ENCODE measurements at places on chromosomes 7 and 10. TPM values are rescaled to one million over a fixed set of nuclear protein-coding genes. Genes with fewer than 3 reads are reported as not detected.

IFIT1 gene
- 0.30 TPM for total RNA-seq

ITIH2 gene
- total RNA-seq, result not detected

GDF2 gene
- total RNA-seq, result not detected

MYL10 gene
- total RNA-seq, result not detected

TMEM178B gene
- not detected for total RNA-seq

WNT8B gene
- total RNA-seq, result not detected

HOXA2 gene
- total RNA-seq, result 0.47 TPM

ADO gene
- 16.4 TPM for total RNA-seq

PTPRN2 gene
- total RNA-seq, result 0.87 TPM

AKR1C1 gene
- total RNA-seq, result not detected

GRCh38 chr10:12905067-12905466 lies 96.4 kb downstream of the CCDC3 start:
- no peak for DNase-seq

DNA sequence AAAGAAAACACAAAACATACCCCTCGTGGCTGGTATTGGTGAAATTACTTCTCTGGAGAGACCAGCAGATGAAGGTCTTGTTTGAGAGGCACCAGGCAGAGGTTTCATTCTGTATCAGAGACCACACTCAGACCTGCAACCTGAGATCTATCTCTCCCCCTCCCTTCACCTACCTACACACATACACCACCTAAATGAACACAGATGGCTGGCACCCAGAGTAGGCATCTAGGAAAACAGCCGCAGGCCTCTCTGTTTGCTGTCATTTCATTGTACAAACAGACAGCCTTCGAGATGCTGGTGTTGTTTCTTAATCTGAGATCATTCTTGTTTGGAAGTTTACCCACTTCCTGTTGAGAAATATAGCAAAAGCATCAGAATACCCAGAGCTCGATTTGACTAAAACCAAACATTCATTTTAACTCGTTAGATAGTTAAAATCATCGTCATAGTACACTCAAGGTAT lies 173.9 kb upstream of the SLC25A13 start:
- no peak for DNase-seq

GRCh38 chr7:151020231-151020630 lies 4.1 kb downstream of the ATG9B start:
- DNase-seq, result no peak

GRCh38 chr10:70820976-70821750 lies 5.4 kb downstream of the SGPL1 start:
- DNase-seq, result no peak

DNA sequence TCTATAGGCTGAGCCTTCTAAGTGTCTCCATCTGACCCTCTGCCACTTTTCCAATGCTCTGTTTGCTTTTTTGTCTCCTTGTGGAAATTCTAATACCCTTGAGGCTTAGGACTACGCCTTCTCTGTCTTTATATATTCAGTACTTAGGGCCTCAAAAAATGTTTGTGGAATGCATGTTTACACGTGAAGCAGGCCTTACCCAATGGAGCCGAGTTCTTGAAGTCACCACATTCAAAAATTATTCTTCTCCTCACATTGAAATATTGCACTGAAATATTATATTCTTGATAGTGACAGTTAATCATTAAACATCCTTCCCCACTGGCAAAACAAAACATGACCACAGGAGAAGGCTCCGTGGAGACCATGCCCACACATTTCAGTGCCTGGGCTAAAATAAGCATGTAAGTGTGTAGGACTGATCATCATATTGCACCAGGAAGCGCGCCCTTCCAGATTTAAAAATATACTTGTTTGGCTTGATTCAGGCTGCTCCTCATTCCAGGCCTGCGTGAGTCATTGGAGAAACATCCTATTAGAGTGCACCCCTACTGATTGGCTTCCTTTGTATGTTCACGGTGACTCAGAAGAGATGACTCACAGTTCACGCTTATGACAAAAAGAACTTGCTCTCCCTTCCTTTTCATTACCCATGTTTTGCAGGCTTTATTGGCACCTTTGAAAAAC lies 307.4 kb upstream of the AOAH start:
- no peak for DNase-seq

DNA sequence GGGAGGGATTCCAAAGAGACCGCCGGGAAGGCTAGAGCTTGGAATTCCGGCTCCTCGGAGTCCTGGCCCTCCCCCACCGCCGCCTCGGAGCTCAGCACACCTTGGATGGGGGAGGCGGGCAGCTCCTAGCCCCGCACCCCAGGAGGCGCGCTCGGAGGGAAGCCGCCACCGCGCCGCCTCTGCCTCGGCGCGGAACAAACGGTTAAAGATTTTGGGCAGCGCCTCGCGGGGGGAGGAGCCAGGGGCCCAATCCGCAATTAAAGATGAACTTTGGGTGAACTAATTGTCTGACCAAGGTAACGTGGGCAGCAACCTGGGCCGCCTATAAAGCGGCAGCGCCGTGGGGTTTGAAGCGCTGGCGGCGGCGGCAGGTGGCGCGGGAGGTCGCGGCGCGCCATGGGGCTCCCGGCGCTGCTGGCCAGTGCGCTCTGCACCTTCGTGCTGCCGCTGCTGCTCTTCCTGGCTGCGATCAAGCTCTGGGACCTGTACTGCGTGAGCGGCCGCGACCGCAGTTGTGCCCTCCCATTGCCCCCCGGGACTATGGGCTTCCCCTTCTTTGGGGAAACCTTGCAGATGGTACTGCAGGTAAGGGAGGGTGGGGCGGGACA lies at the start of gene CYP26A1:
CYP26A1 (plus strand) TSS at position 355 of the 608 bp plus-strand sequence; CDS start at position 397, 42 bp downstream.
- DNase-seq, result peak; percentile 42

GRCh38 chr7:46927131-46927810 lies 654.6 kb downstream of the TNS3 start:
- DNase-seq, result no peak

GRCh38 chr10:125661941-125662515 lies 20.9 kb downstream of the TEX36 start:
- DNase-seq, result no peak

- DNase-seq, result no peak
Observed at GRCh38 chr10:34768261-34768971, 46.7 kb downstream of the PARD3 start.

DNA sequence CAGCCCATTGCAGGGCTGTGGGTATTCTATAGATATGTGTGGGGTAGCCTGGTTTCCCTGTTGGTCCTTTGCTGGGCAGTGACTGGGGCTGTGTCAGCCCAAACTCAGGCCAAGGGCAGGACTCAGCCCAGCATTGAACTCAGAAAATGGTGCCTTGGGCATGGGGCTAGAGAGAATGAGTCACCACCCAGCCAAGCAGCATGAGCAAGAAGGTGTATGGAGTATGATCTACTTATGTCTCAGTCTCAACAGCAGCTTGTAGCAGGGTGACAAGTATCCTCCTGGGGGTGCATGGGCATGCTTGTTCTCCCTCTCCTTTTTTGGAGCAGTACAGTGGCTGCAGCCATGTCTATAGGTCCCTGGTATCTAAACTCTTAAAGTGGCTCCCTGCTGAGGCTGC lies 32.0 kb downstream of the STK31 start:
- no peak for DNase-seq

GRCh38 chr7:157019718-157020451 lies 9.4 kb upstream of the MNX1 start:
- no peak for DNase-seq

- no peak for DNase-seq
Observed at GRCh38 chr7:77450613-77451012, 34.5 kb upstream of the GSAP start.

DNA sequence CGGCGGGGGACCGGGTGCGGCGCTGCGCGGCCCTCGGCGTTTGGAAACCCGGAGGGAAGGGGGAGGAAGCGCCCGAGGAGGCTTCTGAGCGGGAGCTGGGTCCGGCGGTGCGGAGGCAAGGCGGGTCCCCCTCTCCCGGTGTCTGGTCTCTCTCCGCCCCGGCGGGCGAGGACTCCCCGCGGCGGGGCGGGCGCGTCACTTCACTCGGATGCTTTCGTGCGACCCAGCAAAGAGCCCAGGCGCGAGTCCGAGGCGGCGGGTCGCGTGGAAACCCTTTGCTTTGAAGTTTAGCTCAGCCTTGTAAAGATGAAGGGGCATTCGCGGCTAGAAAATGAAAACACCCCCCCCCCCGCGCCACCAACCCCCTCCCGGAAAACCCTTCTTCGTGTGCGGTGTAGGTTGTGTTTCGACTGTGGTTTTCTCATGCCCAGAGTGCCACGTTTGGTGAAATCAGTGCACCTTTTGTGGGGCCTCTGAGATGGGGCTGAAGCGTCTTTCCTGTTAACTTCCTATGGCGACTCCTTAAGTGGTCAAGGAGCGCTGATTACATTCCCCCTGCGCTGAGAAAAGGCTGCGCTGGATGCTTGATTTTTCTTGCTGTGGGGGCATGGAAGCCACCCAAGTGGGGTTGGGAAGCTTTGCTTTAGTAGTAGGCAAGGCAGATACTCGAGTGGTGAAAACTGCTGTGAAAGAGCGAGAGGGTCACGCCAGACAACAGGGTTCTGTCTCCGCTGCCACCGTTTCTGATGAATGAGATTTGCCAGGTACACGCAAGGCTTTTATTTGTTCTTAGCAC lies 876 bp downstream of the GNAI1 start:
- DNase-seq, result no peak

All from Karpas-422 (cell line).